ENCODE measurements at places on chromosomes 2 and 18.

DNA sequence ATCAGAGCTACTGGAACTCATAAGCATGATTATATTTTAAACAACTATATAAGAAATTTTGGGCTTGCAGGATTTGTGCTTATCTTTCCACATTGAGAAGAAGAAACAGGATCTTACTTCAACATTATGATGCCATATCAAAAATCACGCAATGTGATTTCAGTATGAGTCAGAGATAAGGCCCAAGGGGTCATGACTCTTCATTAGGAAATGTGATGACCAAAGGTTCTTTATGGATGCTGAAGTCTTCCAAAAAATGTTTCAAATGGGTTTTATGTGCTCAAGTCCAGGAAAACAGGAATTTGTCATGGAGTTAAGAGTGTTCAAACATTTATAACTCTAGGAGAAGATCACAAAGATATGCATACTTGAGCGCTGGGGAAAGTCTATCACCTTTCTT is 7.8 kb upstream of the SERPINB2 start:
- DNase-seq: no peak

- no peak for DNase-seq
Measured at GRCh38 chr2:30181176-30181575, 34.4 kb downstream of the YPEL5 start.

GRCh38 chr18:49691177-49691608 is 122.1 kb downstream of the ACAA2 start:
- DNase-seq: no peak

DNA sequence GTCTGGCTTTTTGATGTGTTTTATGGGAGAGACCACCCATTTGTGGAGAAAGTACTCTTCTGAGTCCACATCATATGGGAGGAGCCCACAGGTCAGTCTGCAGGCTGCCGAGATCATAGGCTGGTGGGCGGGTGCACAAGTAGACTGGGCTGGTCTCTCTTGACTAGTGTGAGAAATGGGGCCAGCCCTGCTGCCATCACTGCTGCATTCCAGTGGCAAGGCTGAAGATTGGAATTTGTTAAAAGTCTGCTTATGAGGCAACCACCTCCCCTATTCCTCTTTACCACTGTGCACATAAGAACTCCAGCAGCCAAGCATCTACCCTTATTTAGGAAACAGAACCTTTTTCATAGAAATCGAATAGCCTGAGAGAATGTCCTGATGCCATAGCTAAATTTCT is 200.7 kb downstream of the DIS3L2 start:
- DNase-seq: no peak

GRCh38 chr2:143255899-143256298 is 126.7 kb downstream of the ARHGAP15 start:
- no peak for DNase-seq

- no peak for DNase-seq
Measured at GRCh38 chr2:12257476-12257875, 459.3 kb upstream of the TRIB2 start.

DNA sequence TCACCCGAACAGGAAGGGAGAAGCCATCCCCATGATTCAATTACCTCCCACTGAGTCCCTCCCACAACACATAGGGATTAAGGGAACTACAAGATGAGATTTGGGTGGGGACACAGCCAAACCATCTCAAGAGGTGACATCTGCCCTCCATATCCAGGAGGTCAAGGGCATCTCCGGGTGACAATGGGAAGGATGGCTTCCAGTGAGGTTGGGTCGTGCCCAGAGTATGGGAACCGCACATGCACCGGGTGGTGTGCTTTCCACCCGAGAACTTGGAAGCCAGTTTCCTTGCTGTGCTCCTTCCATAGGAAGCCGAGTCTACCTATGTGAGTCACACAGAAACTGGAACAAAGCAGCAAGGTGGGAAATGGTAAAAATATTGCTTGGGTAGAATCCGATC is 216.9 kb upstream of the SALL3 start:
- no peak for DNase-seq

GRCh38 chr2:226295123-226295522 is 504.5 kb downstream of the IRS1 start:
- DNase-seq: no peak

- no peak for DNase-seq
Measured at GRCh38 chr2:88429929-88430328, 22.6 kb downstream of the FOXI3 start.

DNA sequence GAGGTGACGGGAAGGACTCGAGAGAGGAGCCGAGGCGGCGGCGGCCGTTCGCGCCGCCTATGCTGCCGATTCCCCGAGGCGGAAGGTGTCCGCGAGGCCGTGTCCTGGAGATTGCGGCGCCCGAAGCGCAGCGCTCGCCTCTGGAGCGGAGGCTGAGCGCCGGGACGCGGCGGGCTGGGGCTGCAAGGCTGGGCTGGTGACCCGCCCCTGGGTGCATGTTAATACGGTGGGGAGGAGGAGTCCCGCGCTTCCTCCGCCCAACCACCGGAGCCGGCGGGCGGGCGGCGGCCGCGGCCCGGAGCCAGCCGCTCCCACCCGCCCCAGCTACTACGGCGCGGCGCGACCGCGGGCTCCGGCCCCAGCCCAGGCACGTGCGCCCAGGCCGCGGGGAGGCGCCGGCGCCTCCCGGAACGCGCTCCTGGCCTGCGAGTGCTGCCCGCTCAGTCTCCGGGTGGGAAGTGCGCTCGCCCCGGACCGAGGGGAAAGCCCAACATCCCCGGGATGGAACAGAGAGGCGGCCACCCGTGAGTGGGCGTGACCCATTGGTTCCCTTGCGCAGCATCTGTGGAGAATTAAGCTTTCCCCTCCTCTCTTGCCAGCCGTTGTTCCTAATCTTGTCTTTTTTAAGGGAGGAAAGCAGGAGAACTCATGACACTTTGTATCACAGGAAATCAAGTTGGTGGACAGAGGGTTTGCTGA is at the start of gene DLGAP1:
TSS of gene DLGAP1 (minus strand) at position 195 of the 699 bp plus-strand sequence.
- DNase-seq: no peak

Data from stimulated activated CD8-positive, alpha-beta memory T cell treated with anti-CD3 and anti-CD28 coated beads, Interleukin-12 subunit alpha, Interleukin-12 subunit beta, amount 100 ng/mL, for 4 hours (primary cell).